ENCODE measurements at places on chromosomes 6 and 20. TPM values are rescaled to one million over a fixed set of nuclear protein-coding genes. Genes with fewer than 3 reads are reported as not detected.

PLN gene
- total RNA-seq = 13.3 TPM

RPL10A gene
- 1,146 TPM for total RNA-seq

CRISP3 gene
- not detected for total RNA-seq

- H3K4me1 ChIP-seq = no peaks in the 10 kb centered on the region
- H3K4me3 ChIP-seq = no peak overlapping the region
- no peaks in the 10 kb centered on the region for H3K27me3 ChIP-seq
- no peak overlapping the region for H3K27ac ChIP-seq
- DNase-seq = no peak
Observed at GRCh38 chr6:129476810-129477209, 233.2 kb downstream of the ARHGAP18 start.

DNA sequence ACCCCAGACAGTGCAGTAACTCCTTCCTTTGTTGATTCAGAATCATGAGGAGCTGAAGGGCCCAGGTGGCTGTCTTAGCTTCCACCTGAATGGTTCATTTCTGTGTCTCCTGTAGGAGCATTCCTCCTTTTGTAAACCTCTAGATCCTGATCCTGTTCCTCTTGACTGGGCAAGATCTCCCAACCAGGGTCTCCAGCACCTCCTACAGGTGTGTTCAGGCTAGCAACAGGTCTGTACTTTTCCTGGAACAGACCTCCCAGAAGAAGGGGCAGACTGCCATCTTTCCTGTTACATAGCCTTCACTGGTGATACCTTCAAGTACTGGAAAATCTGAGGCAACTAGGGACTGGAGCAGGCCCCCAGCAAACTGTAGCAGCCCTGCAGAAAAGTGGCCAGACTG lies 35.2 kb downstream of the HLA-B start:
- no peaks in the 10 kb centered on the region for H3K4me1 ChIP-seq
- no peak overlapping the region for H3K27ac ChIP-seq
- no peaks in the 10 kb centered on the region for H3K27me3 ChIP-seq
- H3K4me3 ChIP-seq = no peak overlapping the region

GRCh38 chr6:133955582-133956415 lies 2.8 kb downstream of the TBPL1 start:
- H3K36me3 ChIP-seq = no peaks in the 10 kb centered on the region
- H3K4me3 ChIP-seq = no peak overlapping the region
- no peaks in the 10 kb centered on the region for H3K27me3 ChIP-seq
- H3K4me1 ChIP-seq = peaks cover 25% of the 10 kb centered on the region

DNA sequence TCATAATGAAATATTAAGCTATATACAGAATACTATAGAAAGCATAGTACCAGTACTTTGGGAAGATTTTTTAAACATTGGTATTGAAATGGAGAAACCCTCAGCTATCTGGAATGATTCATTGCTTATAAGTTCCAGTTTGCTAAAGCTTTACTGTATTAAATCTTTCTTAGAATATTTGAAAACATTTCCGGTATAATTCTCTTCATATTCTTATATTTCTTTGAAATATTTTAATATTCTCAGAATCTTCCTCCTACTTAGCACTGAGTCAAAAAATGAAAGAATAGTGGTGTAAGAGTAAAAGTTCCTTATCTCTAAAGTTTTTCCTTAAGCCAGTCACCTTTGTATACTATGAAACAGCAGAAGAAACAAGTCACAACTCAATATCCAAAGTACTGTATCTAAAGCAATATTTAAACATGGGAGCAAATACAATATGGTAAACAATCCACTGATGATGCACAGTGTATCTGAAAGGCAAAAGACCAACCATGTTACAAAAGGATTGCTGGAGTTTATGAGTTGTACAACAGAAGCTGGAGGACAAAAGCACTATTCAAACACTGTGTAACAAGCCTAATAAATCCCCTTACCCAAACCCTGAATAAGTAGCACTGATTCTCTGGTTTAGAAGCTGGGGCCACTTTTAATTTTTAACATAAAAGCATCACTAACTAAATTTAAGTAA lies 102.1 kb downstream of the PRDM1 start:
- no peak overlapping the region for H3K27ac ChIP-seq
- no peak overlapping the region for H3K4me3 ChIP-seq
- H3K36me3 ChIP-seq = no peaks in the 10 kb centered on the region

GRCh38 chr20:18405826-18406225 lies 61.0 kb downstream of the DZANK1 start:
- no peaks in the 10 kb centered on the region for H3K27me3 ChIP-seq
- no peaks in the 10 kb centered on the region for H3K4me1 ChIP-seq
- H3K36me3 ChIP-seq = no peaks in the 10 kb centered on the region

- no peak for DNase-seq
- no peak overlapping the region for H3K27ac ChIP-seq
- H3K4me3 ChIP-seq = no peak overlapping the region
- H3K27me3 ChIP-seq = no peaks in the 10 kb centered on the region
- no peaks in the 10 kb centered on the region for H3K36me3 ChIP-seq
- H3K4me1 ChIP-seq = no peaks in the 10 kb centered on the region
Observed at GRCh38 chr20:10381477-10381876, 52.5 kb downstream of the MKKS start.

OR2H2 gene
- not detected for total RNA-seq

- no peak for DNase-seq
- no peaks in the 10 kb centered on the region for H3K36me3 ChIP-seq
- no peaks in the 10 kb centered on the region for H3K27me3 ChIP-seq
- no peak overlapping the region for H3K4me3 ChIP-seq
- no peaks in the 10 kb centered on the region for H3K4me1 ChIP-seq
Observed at GRCh38 chr20:59781226-59781625, 152.2 kb downstream of the SYCP2 start.

- no peak overlapping the region for H3K4me3 ChIP-seq
- no peaks in the 10 kb centered on the region for H3K36me3 ChIP-seq
- H3K4me1 ChIP-seq = peaks cover 3% of the 10 kb centered on the region
Observed at GRCh38 chr6:7267466-7268091, 45.4 kb downstream of the SSR1 start.
